ENCODE measurements at places on chromosomes 6 and 20.

GRCh38 chr6:73965539-73966029 lies 269.6 kb downstream of the CD109 start:
- DNase-seq: no peak

DNA sequence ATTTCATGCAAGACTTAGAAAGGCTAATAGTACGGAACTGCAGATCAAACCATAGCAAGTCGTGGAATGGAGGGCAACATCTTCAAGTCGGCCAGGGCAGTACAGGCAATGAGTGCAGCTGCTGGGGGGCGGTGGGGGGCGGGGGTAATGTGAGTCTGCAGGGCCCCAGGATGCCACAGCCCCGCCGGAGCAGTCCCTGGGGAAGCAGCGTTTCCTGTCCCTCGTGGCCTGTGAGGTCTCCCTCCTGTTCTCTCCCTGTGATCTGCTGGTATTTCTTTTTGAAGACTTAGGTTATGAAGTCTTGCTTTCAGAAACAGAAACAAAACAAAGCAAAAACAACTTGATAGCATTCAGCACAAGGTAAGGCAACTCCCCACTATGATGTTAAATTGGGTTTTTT lies 351.9 kb downstream of the FOXA2 start:
- DNase-seq: no peak

- DNase-seq: no peak
Observed at GRCh38 chr20:15930311-15931305, 642.6 kb downstream of the KIF16B start.

- DNase-seq: no peak
Observed at GRCh38 chr6:170056278-170056711, 234.6 kb downstream of the DLL1 start.

- no peak for DNase-seq
Observed at GRCh38 chr20:37971561-37972127, 61.6 kb downstream of the TTI1 start.

GRCh38 chr20:10236540-10237533 lies 18.2 kb downstream of the SNAP25 start:
- DNase-seq: no peak

DNA sequence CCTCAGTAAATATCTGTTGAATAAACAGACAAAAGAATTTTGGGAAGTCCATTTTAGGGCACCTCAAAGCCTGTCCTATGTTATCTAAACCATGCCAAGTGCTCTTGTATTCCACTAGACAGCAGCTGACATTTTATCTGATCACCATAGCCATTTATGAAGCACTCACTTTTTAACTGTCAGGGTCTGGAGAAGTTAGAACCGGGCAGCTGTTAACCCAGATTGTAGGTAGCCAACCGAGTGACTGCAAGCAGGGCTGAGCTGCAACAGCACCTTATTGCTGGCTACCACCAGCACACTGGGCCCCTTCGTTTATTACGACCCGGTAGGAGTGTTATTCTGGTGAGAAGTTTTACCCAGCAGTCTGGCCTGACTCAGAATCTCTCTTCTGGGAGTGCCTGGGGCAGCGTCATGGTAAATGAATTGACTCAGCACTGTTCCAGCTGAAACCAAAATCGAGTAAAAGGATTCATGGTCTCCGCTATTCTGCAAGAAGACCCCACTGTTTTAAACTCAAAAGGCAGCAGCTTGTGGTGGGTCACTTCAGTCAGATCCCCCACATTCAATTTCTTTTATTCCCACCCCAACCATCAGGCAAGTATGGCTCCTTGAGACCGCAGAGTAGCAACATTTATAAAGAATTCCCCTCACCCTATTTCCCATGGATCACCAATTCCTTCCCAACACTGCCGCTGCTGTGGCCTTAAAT lies 1.7 kb downstream of the UBE2V1 start:
- no peak for DNase-seq

DNA sequence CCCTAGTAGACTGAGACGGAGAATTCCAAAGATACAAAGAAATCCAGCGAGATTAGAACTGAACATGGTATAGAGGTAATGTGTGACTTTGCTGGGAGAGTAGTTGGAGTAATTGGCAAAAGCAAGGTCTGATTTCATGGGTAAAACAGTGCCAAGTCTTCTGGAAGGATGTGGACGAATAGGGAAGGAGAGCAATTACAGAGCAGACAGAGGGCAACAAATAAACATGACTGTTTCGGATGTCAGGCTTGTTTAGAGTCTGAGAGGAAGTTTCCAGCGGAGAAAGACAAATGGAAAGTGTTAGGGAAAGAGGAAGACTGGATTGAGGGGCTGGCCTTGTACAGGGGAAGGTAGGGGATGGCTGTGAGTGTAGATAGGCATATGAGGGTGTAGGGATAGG lies 282.2 kb upstream of the PRND start:
- DNase-seq: no peak

DNA sequence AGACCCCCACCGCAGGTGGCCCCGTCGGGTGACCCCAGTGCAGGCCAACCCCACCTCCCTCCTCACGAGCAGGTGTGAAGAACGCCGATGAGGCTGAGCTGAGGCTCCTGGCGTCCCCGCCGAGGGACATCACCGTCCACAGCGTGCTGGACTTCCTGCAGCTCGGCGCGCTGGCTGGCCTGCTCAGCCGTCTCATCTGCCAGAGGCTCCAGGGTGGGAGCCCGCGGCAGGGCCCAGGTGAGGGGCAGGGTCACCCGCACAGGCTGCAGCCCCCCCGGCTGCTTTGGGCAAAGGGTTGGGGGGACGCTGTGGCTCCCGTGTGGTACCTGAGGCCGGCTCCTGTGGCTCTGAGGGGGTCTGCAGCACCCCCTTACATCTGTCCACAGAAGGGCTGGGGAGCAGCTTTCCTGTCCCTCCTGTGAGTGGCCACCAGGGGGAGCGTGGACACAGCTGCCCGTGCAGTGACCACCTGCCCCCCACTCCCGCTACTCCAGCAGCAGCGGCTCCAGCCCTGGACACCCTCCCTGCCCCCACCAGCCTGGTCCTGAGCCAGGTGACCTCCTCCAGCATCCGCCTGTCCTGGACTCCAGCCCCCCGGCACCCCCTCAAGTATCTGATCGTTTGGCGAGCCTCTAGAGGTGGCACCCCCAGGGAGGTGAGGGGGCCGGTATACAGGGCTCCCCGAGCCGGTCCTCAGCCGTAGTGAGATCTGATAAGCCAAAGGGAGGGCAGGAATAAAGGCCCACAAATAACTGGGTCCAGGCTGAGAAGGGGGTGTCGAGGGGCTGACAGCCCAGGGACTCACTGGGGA lies 16.5 kb downstream of the COL20A1 start:
- DNase-seq: no peak

DNA sequence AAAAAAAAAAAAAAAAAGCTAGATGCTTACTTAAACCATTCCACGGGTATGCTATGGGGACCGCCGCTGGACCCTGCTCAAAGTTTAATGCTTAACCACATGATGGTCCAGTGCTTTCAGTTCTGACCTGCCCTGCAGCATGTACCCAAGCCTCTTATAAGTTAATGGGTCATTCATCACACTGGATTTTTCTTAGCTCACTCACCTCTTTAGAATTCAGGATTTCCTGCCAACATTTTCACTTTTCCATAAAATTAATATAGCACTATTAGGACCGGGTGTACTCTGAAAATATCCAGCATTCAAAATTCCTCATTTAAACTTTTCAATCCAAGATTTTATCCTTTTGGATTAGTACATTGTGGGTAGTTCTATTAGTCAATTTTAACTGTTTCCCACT lies 140.8 kb downstream of the ALDH8A1 start:
- DNase-seq: no peak

GRCh38 chr6:33880104-33880678 lies 76.4 kb upstream of the MLN start:
- DNase-seq: no peak

GRCh38 chr20:63893999-63894357 lies 948 bp upstream of the DNAJC5 start:
- no peak for DNase-seq

DNA sequence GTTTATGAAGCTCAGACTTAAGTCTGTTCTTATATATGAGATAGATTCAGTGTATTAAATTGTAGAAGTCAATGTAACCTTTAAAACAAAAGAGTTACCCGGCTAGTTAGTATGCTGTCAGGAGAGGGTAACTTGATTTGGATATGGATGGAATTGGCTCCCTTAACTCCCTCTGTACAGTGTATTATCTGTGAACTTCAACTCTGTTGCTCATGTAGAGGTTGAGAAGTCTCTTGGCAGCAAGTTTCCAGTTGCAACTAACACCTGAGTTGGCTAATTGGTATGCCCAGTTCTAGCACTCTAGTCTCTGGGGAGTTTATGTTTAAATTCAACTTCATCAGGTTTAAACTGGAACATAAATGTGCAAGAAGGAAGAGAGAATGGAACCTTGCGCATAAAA lies 111.0 kb downstream of the NCOA3 start:
- DNase-seq: no peak

- DNase-seq: no peak
Observed at GRCh38 chr6:158536891-158537798, 22.7 kb upstream of the TMEM181 start.

GRCh38 chr20:23315099-23315498 lies 35.5 kb upstream of the NXT1 start:
- DNase-seq: no peak

DNA sequence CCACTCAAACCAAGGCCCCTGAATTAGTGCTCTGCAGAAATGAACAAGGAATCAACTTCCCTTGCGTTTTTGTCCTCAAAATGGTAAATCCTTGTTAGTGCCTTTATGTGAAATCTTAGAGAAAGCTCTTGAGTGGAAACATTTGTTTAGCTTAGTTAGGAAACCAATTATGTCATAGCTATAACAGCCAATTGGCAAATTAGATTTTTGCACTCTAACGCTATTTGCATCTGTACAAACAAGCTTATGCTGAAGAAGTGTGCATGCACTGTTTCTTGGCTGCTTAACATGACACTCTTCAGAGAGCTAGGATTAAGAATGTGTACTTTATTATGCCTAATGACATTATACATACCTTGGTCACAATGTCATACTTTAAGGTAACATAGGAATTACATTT lies 622.6 kb upstream of the SLC35B3 start:
- no peak for DNase-seq

GRCh38 chr6:142653710-142654420 lies 291.1 kb downstream of the HIVEP2 start:
- no peak for DNase-seq

GRCh38 chr6:33989016-33989854 lies 156.7 kb downstream of the GRM4 start:
- DNase-seq: no peak

DNA sequence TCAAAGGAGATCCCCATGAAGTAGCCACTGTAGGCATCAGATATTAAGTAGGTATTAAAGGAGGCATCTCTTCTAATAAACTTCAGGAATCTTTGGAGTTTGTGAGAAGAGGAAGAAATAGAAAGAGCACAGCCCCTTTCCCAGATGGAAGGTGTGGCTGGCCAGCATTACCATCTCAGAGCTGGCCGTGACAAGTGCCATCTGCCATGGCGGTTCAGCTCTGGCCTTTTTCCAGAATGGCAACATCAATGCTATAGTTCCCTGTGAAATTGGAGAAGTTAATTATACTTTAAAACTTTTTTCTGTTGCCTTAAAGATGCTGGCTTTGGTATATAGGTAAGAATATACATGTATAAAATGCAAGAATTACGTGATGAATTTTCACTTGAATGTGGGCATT lies 51.9 kb upstream of the MCUR1 start:
- DNase-seq: no peak

- no peak for DNase-seq
Observed at GRCh38 chr20:52261792-52262191, 70.2 kb upstream of the ZFP64 start.

- no peak for DNase-seq
Observed at GRCh38 chr6:147587907-147588306, 79.4 kb downstream of the SAMD5 start.

DNA sequence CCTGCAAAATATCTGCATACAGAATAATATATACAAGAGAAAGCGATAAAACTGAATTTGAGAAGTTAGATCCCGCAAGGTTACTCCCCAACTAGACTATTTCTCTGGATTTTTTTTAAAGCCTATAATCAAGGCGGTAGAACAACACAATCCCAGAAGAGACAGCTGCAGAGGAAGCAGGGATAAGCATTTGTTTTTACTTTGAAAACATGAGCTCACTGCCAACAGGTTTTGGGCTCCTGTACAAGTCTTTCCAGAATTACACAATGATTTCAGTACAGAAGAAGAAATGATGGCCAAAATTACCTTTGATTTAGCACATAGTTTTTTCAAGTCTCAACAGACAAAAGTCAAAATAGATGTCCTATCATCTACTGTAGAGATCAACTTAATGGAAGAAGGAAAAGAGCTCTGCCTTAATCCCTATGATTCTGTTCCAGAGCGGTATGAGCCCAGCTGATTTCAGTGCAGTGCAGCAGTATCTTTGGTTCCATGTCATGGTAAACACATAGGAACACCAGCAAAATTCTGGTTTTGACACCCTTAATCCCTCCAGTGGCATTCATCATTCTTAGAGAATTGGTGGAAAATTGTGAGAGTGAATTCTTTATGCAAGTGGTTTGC lies 304.3 kb downstream of the HDGFL1 start:
- DNase-seq: no peak

- DNase-seq: no peak
Observed at GRCh38 chr6:100363651-100364050, 101.1 kb downstream of the SIM1 start.

DNA sequence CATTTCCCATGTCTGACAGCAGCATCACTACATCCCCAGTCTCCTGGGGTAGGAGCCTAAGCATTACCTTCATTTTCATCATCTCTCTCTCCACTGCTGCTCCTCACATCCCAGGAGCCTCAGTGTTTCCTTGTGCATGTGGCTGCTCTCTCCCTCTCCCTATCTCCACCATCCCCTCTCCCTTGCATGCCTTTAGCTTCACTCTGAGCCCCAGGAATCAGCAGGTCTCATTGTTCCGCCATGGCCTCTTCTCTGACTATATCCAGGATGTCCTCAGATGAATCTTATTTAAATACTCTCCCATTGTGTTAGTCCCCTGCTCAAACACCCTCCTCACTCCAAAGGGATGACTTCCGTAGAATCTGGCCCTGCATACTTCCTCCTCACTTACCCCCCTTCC lies 79.4 kb downstream of the FAXC start:
- DNase-seq: no peak

DNA sequence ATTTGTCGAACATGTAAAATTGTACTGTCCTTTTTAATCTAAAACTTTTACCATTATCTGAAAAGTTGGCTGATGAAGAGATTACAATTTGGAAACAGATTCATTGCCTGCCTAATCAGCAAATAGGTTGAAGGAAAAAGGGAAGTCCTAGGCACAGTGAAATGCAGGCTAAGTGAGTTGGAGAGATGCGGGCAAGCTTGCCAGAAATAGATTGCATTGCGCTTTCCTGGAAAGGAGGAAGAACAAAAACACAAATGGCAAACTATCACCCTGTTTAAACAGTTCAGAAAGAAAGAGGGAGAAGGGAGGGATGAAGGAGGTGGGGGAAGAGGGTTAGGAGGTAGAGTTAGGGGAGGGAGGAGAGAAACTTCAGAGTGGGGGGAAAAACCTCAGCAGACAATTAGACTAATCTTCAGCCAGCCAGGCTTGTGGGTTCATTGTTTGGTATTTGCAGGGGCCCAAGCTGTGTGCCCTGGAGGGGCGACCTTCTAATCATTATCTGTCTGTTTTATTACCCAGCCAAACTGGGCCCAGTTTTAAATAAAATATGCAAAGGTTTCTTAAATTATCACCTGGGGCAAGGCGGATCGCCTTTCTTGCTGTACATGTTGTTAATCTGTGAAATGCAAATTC lies 465.2 kb downstream of the TFAP2B start:
- DNase-seq: no peak
